ENCODE measurements at places on chromosomes 1 and 21. TPM values are rescaled to one million over a fixed set of nuclear protein-coding genes. Genes with fewer than 3 reads are reported as not detected.

- DNase-seq = peak; percentile 85
These were observed 53.2 kb upstream of the B3GALNT2 start for GRCh38 chr1:235557495-235557894.

DNA sequence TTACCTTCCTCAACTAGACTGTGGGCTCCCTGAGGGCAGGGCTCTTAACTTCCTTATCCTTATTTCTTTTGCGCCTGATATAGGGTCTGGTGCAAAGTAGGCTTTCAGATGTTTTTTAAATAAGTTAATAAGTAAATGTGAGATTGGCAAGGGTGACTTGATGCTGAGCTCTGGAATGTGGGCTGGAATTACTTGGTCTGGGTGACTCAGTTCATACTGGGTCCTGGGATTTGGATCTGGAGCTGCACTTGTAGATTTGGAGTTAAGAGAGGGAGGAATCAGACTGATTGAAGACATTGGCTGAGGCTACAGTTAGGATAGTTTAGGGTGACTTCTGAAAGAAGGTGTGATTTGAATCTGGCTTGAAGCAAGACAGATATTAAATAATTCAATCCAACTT, 190.9 kb downstream of the GIPC2 start:
- DNase-seq = no peak

DNA sequence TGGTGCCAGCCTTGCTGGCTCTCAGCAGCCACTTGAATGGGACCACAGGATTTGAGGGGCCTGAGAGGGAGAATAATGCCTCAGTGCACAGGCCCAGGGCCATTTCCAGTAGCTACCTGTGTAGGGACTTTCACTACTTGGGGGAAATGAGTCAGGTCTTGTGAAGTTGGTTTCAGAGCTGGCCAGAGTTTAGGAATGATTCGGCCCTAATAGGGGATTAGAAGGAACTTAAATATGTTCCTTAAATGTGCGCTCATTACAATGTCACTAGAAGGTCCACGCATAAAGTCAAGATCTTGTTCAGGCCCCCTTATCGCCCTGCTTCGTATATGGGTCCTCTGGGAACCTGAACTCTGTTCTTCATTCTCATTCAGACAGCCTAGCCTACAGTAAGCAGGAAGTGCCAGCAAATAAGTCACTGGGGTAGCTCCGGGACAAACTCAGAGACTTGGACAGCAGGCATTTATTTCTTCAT, 5.6 kb upstream of the AKR1A1 start:
- no peak for DNase-seq

DNA sequence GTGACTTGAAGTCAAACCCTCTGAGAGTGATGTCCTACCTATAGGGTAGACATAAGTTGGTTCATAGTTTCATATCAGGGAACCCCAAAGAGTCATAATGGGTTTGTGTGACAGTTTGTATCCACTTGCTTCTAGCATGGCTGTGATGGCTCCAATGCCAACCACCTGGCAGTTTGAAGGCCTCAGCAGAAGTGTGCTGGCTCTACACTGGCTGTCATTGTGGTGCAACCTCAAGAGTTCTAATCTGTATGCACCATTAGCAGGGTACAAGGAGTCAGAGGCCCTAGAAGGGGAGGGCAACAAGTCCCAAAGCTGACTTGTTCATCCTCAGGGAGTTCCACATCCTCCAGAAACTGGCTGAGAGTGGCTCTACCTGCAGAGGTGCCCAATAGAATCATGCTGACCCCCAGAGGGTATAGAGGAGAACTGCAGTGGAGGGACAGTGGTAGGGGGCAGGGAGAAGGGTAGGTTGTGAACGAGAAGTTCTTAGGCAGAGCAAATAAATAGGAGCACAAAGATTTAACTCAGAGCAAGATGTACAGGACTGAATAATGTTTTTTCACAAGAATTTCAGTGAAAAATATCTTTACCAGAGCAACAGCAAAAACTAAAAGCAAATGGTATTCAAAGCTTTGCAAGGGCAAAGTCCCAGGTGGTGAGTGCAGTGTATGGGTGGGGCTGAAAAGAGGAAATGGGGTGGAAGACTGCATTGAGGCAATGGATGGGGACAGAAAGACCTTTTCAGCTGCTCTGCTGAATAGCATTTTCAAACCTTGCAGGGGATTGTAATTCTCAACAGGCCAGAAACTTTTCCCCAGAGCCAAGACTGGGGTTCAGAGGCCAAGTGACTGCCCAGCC, 3.2 kb downstream of the FCRL2 start:
- DNase-seq = peak; percentile 79

DNA sequence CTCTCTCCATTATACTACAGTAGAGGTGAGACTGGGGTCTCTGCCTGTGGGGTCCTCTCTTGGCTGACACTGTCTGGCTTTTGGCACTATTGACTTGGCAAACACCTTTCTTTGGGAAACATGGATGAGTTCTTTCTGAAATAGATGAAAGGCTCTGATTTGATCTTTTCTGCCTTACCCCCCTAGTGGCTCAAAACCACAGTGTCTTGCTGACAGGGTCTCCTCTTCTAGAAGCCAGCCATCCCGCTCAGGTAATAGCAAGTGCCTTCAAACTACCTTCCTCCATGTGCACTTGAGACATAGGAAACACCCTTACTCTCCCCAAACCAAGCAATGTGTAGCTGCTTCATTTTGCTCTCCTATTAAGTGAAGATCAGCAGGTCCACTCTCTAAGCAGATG, 260.4 kb downstream of the BRINP2 start:
- no peak for DNase-seq

DNA sequence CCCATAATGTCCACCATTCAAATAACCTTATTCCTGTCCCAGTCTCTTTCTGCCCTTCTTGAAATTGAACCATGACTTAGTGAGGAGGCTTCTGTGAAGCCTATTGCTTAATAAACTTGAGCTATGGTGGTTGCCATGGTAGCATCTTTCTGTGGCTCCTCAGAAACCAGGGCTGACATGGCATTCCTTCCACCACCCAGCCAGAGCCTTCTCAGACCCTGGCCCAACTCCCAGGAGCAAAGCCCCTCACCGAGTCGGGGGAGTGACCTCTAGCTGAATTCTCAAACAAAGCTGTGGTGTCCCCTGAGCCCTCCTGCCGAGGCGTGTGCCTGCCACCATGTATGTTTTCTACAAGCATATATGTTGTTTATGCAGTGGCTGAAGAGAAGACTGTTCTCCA, 259.1 kb downstream of the CACNA1E start:
- no peak for DNase-seq

DNA sequence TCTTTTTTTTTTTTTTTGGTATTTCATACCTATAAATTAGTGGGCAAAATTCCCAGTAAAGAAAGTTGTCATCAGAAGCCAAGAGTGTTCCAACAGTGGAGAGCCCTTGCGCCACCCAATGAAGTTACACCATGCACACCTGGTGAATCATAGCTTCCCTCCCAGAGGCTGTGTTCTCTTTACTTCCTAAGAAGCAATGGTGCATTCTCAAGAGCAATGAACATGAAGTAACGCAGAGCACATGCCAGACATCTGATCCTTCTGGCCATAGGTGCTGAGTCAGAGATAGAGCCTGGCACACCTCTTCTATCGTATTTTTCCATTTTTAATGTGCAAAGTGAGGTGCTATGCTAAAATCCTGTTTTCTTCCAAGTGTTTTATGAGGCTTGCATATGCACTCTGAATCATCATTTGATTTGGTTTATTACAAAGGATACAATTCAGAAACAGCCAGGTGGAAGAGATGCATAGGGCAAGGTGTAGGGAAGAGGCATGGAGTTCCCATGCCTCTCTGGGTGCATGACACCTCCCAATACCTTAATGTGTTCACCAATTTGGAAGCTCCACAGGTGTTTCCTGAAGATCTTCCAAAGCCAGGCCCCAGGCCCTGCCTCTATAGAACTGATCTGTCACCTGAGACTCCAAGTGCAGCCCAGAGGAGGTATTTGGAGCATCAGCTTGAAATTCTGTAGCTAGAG, 408.0 kb downstream of the SIPA1L2 start:
- no peak for DNase-seq

- DNase-seq = no peak
These were observed 109.8 kb upstream of the IVNS1ABP start for GRCh38 chr1:185426848-185427247.

DNA sequence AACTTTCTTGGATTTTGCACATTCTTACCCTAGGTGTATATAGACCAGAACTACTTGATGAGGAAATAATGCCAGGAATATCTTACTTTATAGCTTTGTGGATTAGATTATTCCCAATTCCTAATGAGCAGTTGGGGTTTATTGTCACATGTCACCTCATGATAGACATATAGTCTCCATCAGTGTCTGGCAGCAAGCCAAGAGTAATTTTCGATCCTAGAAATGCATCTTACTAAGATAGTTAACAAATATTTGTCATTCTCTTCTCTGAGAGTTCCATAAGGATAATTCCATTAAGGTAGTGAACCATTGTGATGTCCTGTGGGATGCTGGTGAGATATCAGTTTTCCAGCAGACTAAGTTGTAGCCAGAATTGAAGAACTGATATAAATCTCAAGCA, 1282.9 kb upstream of the B3GALT2 start:
- DNase-seq = no peak

GRCh38 chr1:213852107-213852506, 135.7 kb upstream of the PROX1 start:
- no peak for DNase-seq

- no peak for DNase-seq
These were observed 307.0 kb upstream of the SGIP1 start for GRCh38 chr1:66226985-66227384.

GRCh38 chr1:117069220-117069844, 9.2 kb downstream of the TTF2 start:
- no peak for DNase-seq

GRCh38 chr1:239392271-239392670, 5.9 kb downstream of the CHRM3 start:
- no peak for DNase-seq

GRCh38 chr21:37932936-37933335, 16.7 kb upstream of the KCNJ6 start:
- DNase-seq = no peak

DNA sequence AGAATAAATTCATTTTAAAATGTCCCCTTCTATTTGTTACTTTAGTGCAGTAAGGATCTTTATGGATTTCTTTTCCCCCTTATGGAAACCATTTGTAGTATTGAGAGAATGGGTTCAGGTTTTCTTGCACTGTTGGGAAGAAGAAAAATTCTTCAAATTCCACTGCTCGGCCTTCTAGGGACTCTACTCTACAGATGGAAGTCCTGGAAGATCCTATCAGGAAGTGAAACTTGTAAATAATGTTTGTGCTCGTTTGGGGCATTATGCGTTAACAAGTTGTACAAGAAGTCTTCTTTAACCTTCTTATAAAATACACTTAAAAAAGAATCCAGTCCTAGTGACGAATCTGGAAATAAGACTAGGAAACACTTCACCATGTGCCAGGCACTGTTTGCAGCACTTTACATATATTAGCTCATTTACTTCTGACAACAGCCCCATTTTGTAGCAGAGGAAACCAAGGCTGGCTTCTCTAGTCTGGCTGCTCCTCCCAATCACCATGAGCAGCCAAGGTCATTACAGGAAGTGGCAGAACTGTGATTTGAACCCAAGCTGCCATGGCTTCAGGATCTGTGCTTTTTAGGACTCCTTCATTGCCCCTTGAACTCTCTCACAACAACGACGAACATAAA, 11.8 kb downstream of the LRRC8D start:
- no peak for DNase-seq

DNA sequence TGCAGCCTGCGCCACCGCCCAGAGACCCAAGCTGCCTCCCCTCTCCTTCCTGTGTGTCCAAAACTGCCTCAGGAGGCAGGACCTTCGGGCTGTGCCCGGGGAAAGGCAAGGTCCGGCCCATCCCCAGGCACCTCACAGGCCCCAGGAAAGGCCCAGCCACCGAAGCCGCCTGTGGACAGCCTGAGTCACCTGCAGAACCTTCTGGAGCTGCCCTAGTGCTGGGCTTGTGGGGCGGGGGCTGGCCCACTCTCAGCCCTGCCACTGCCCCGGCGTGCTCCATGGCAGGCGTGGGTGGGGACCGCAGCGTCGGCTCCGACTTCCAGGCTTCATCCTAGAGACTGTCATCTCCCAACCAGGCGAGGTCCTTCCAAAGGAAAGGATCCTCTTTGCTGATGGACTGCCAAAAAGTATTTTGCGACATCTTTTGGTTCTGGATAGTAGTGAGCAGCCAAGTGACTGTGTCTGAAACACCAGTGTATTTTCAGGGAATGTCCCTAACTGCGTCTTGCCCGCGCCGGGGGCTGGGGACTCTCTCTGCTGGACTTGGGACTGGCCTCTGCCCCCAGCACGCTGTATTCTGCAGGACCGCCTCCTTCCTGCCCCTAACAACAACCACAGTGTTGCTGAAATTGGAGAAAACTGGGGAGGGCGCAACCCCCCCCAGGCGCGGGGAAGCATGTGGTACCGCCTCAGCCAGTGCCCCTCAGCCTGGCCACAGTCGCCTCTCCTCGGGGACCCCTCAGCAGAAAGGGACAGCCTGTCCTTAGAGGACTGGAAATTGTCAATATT, 19.0 kb upstream of the CCDC27 start:
- no peak for DNase-seq

DNA sequence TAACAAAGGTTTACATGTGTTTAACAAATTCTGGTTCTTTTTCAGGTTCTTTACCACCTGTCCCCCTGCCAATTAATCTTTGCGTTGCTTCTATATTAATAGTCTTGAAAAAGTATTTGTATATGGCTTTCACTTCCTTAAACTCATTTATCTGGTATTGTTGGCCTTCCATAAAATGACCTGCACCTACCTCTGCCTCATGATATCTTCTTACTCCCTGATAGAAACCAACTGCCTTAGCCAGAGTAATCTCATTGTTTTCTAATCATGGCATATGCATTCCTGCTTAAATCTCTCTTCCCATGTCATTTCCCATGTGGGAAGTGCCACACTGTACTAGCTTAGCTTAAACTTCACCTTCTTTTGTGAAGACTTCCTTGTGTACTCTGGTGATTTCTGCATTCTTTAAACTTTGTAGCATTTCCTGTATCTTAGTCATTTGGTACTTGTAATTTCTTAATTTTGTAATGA, 8.7 kb downstream of the SMG7 start:
- DNase-seq = no peak

- DNase-seq = no peak
These were observed 48.9 kb upstream of the GADD45A start for GRCh38 chr1:67636146-67636545.

GRCh38 chr1:246428542-246429308, 78.4 kb downstream of the SMYD3 start:
- peak; percentile 50 for DNase-seq

Gene S100A1
- total RNA-seq = 5.8 TPM

Gene ATF3
- 34.2 TPM for total RNA-seq

Gene RIPPLY3
- 28.0 TPM for total RNA-seq

Gene CATSPERE
- total RNA-seq = 0.20 TPM

Gene BMP8B
- total RNA-seq = 0.29 TPM

Gene ARHGEF10L
- 5.8 TPM for total RNA-seq

Gene ALPL
- 106 TPM for total RNA-seq

Gene LRRC53
- total RNA-seq = not detected

Gene ACOT11
- total RNA-seq = 6.3 TPM

Gene INSRR
- not detected for total RNA-seq

Measured in endodermal cell (in vitro differentiated cells).